ENCODE measurements at places on chromosomes 6 and 20.
A peak's percentile ranks its signal among the peaks of the same experiment; 100 is the strongest.

DNA sequence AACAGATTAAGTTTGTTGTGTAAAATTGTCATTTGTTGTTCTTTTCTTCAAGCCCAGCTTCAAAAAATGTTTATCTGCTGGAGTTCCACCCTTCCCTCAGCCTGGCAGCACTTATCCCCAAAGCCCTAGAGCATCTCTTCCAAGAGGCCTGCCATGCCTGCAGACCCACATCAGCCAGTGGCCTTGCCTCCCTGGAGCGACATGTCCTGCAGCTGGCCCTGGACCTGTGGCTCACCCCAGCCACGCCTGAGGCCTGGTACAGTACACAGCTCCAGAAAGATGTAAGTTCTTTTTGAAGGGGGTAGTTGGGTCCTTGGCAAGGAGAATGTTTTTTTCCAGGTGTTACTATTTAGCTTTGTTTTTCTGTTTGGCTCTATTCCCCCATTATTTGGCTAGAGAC lies 124.8 kb downstream of the CD164 start:
- no peak for DNase-seq

- DNase-seq, result no peak
Measured at GRCh38 chr6:163671355-163671754, 256.8 kb downstream of the QKI start.

GRCh38 chr20:32050851-32051556 lies 1.0 kb upstream of the HCK start:
- DNase-seq, result no peak

DNA sequence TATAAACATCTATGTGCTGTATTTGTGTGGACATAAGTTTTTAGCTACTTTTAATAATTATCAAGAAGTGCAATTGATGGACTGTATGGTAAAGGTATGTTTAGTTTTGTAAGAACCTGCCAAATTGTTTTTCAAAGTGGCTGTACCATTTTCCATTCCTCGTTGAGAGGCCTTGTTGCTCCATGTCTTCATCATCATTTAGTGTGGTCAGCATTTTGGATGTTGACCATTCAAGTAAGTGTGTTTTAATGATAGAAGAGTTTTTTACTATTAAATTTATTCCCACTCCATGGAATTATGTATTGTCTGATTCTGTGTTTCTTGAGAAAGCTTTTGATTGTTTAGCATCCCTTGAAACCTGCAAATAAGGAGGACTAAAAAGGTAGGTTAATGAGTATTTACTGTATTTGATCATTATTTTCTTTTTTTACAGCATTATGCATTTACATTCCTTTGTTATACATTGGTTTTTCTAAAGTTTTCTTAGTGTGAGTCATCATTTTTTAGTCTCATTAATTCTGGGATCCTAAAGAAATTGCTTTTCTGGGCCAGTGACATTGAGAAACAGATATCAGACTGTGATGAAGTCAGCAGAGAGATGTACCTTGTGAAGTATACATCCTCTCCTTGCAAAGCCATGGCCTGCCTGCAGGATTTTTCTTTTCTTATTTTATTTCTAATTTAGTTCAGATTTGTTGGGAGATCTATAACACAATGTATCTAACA lies 312.8 kb upstream of the PTCHD4 start:
- no peak for DNase-seq

DNA sequence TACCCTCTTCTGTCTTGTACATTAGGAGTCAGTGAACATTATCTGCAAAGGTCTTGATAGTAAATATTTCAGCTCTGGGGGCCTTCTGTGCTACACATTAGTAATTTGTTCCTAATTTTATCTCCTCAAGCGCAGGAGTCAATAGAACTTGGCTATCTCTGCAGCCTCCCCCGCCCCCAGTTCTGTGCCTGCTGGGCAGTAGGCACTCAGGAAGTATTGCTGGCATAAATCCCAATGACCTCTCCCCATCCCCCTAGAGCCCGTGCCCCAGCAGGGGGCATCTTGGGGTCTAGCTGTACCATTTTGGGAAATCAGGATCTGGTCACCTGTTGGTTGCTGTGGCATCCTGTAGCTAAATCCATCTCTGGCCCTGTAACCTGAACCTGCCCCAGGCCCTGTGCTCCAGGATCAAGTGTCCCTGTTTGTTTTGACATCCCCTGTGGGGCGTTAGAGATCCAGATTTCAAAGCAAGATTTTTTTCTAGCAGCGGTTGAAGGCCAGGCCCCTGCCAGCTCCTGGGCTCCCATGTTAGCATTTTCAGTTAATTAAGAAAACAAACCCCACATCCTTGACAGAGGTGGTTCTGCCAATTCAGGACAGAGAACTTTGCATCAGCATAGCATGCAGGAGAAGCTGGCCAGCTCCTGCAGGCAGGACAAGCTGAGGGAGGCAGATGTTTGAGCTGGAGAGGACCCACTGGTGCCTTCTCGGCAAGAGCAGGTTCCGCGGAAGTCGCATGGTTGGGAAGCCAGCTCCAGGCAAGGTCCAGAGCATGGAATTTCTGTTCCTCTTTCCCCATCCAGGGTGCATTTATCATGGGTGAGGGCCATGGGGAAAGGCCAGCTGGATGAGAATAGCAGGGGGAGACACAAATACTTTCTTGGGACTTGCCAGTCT lies 32.1 kb downstream of the DAAM2 start:
- DNase-seq, result no peak

- DNase-seq, result no peak
Measured at GRCh38 chr6:113629975-113630737, 227.0 kb upstream of the MARCKS start.

DNA sequence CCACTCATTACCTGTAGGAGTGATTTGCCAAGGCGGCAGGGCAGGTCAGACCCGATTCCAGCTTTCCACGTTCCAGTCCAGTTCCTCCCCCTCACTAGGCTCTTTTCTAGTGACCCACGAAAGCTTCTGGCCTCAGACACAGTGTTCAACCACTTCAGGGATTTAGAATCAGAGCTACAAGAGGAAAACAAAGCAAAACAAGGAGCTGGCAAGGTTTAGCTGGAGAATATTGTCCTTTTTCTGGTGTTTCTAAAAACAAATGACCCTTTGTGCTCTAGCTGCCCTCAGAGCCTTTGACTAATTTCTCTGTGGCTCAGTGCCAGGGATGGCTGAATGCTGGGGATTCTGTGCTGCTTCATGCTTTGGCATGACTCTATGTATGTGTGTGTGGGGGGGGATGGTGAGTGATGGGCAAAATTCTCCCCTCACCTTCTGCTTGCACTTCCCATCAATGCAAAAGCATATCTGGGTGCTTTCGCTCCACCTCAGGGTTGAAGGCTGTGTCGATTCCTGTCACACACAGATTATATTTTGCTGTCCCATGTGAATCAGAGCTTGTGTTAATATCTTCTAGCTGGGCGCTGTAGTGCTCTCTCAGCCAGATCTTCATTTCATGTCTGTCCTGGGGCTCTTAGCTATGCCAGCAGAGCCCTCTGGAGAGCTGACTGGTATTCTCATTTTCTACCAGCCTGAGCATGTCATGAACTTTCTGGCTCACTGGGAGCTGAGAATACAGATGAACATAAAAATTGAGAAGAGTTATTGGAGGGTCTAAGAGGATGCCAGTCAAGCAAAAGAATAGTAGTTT lies 19.3 kb upstream of the NEDD9 start:
- DNase-seq, result peak; percentile 49

DNA sequence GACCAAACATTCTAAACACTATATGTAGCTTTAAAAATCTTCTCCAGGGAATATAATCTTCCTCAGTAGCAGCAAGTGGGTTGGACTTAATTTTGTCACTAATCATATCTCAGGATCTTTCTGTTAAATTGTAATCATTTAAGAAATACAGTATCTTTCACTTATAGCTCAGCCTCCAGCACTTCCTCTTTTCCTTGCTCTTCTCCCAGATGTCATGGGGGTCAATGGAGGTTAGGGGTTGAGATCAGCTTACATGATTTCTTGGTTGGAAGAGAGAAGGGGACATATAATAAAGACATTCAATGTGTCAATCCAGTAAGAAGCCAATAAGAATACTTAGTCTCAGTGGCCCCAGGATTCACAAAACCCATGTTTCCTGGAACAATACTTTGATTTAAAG lies 15.7 kb upstream of the REPS1 start:
- no peak for DNase-seq

- no peak for DNase-seq
Measured at GRCh38 chr20:35009665-35010328, 54.1 kb downstream of the MYH7B start.

GRCh38 chr6:138724015-138724414 lies 49.6 kb upstream of the CCDC28A start:
- no peak for DNase-seq

DNA sequence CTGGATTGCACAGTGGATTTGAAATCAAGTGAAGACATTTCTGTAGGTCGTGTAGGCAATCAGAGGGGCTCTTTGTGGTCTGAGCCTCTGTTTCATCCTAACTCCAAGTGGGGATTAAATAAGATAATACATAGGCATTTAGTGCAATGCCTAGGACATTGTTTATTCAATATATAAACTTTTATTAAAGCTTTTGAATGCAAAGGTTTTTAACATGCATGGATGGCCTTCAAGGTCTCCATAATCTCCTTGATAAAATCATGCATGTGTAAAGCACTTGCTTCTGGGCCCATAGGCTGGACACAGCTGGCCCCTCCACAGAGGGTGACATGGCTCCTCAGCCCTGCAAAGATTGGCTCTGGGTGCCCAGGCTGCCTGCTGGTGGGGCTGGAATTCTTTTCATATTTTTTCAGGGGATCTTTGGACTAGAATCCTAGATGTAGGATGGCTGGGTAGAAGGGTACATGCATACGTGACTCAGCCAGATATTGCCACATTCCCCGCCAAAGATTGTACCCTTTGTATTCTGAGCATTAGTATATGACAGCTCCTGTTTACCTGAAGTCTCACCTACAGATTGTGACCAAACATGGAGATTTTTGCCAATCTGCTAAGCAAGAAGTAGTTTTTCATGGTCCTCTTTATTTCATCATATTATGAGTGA lies 19.0 kb upstream of the AVP start:
- DNase-seq, result no peak

DNA sequence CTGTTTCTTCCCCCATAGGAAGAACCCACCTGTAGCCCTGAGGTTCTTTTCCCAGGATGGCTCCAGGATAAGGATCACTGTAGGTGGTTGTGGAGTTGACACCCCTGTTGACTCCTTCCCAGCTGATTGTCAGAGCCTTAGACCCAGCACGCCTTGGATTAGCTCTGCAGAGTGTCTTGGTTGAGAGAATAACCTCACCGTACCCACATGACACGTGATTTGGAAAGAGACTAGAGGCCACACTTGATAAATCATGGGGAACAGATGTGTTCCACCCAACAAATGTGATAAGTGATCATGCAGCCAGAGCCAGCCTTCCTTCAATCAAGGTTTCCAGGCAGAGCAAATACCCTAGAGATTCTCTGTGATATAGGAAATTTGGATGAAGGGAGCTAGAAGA lies 12.2 kb downstream of the BTN3A1 start:
- no peak for DNase-seq

DNA sequence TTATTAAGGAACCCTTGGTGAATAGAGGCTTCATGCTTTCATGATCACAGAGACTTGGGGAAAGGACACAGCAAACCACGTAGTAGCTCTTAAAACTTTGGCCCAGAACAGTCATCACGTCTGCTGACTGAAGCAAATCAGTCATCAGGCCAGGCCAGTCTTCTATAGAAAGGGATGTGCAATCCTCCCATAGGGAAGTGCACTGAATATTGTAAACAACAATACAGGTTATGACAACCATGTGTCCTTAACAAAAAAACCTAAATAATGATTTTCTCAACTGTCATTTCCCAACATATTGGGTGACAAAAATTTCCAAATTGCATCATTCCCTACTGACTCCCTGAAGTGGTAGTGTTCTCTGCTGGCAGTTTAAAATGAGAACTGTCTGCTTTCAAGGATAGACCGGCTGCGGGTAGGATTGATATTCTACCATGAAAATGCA lies 388.2 kb upstream of the CITED2 start:
- DNase-seq, result no peak

DNA sequence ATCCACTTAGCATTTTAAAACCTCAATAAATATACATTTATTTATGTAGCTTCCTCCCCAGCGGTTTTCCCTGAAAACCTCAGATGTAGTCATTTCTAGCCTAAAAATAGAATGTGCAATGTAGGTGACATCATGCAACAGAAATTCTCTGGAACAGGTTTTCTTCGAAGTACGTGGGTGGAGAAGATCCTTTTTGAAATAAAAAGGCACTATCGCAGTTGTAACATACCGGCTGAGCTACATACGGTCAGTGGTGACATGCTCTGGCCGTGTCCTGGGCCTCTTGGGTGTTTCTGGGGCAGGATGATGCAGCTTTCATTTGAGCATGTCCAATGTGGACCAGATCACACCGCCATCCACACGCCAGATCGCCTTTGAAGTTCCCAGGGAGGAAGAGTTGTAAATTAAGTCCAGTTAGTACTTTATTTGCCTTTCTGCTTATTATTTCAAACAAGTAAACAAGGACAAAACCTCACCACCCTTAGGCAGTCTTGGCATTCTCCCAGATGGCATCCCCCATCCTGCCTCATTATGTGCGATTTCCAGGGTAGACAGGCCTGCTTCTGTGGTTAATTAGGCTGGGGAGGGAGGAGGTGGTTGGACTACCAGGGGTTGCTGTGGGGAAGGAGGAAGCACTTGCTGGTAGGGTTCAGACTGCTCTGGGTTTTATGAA lies 109.5 kb upstream of the CLDN20 start:
- peak; percentile 87 for DNase-seq

- DNase-seq, result no peak
Measured at GRCh38 chr20:17140894-17141293, 85.9 kb upstream of the PCSK2 start.

DNA sequence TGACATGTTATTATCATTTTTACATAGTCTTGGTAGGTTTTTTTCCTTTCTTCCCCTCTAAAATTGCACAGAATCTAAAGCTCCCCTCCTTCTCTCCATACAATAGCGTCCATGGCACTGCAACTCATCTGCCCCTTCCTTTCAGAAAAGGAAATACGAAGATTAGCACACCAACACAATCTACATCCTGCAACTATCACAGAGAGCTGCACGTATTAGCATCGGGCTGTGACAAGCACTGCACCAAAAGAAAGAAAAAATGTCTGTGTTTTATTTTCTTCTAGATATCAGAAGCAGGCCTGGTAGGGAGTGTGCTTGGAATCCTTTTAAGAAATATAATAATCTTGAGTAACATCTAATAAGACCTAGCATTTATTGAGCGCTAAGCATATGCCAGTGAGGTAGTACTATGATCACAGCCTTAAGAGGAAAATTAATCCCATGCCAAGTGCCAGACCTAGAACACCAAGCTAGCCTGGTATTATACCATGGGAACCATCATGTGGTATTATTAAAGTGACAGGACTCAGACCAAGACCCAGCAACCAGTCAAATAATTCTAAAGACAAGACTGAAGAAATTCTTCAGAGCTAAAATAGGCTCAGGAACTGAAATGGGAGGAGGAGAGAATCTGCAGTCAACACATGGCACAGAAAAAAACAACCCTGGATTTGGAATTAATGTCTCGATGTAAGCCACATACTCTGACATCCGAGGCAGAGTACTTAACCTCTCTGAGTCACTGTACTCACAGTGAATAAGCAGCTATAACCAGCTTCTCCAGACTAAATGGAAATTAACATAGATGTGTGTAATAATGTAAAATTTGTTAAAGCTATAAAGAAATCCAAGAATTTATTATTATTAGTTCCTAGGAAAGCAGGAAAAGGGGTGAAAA lies 124.3 kb downstream of the IPCEF1 start:
- DNase-seq, result no peak
